ENCODE measurements at places on chromosomes 12 and 14. TPM values are rescaled to one million over a fixed set of nuclear protein-coding genes. Genes with fewer than 3 reads are reported as not detected.

DNA sequence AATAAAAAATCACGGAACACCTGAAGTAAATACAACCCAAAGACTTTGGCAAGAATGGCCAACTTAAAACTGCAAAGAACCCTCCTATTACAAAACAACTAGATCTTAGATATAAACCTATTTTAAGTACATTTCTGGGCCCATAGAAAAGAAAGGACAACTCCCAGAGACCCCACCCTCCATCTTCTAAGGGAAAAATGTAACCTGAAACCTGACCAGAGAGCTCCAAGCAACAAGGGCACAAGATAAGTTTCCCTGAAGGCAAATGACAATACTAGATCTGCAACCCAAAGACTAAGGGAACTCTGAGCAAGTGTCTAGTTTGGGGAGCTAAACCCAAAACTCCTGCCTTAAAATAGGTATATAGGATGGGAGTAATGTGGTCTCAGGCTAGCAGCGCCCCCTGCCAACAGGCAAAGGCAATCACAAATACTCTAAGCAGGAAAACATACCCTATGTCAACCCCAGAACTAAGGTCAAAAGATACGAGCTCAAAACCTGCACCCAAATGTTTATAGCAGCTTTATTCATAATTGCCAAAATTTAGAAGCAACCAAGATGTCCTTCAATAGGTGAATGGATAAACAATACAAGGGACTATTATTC is 218.9 kb downstream of the ITPR2 start:
- no peak overlapping the region for H3K27ac ChIP-seq
- no peaks in the 10 kb centered on the region for H3K27me3 ChIP-seq
- H3K4me1 ChIP-seq = no peaks in the 10 kb centered on the region
- H3K36me3 ChIP-seq = peaks cover 3% of the 10 kb centered on the region

DNA sequence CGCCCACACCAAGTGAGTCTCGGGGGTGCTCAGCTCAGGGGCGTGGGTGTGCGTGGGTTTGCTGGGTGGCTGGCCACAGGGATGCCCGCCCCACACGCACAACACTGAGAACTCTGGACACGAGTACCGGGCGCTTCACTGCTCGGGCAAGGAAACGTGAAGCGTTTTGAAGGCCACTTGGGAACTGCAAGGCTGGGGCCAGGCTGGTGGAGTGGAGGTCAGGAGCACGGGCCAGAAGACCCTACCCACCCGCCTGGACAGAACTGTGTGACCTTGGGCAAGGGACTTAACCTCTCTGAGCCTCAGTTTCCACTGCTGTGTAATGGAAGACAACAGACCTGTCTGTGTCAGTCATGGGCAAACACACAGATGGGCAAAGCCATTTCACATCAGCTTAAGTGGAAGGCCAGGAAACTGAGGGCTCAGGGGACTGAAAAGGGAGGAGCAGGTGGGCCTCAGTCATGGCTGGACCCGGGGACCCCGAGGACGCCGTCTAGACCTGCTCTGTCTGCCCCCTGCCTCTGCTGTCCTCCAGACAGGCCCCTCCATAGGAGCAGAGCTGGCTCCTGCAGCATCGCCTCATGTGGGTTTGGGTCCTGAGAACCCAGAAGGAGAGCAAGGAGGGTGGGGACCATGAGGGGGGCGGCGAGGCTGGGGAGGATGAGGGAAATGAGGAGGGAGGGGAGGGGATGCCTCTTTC is 52.5 kb downstream of the ADGRD1 start:
- DNase-seq = no peak
- no peaks in the 10 kb centered on the region for H3K27me3 ChIP-seq
- peaks cover 6% of the 10 kb centered on the region for H3K4me1 ChIP-seq
- peaks cover 4% of the 10 kb centered on the region for H3K36me3 ChIP-seq

- H3K4me1 ChIP-seq = no peaks in the 10 kb centered on the region
- no peak overlapping the region for H3K27ac ChIP-seq
- no peaks in the 10 kb centered on the region for H3K36me3 ChIP-seq
- H3K4me3 ChIP-seq = no peak overlapping the region
- no peak for DNase-seq
- no peaks in the 10 kb centered on the region for H3K27me3 ChIP-seq
Measured at GRCh38 chr12:44570036-44570583, 306.0 kb downstream of the NELL2 start.

- H3K36me3 ChIP-seq = no peaks in the 10 kb centered on the region
- H3K27me3 ChIP-seq = no peaks in the 10 kb centered on the region
- H3K4me1 ChIP-seq = no peaks in the 10 kb centered on the region
- DNase-seq = no peak
- H3K4me3 ChIP-seq = no peak overlapping the region
Measured at GRCh38 chr12:41453409-41453808, 265.3 kb downstream of the PDZRN4 start.

DNA sequence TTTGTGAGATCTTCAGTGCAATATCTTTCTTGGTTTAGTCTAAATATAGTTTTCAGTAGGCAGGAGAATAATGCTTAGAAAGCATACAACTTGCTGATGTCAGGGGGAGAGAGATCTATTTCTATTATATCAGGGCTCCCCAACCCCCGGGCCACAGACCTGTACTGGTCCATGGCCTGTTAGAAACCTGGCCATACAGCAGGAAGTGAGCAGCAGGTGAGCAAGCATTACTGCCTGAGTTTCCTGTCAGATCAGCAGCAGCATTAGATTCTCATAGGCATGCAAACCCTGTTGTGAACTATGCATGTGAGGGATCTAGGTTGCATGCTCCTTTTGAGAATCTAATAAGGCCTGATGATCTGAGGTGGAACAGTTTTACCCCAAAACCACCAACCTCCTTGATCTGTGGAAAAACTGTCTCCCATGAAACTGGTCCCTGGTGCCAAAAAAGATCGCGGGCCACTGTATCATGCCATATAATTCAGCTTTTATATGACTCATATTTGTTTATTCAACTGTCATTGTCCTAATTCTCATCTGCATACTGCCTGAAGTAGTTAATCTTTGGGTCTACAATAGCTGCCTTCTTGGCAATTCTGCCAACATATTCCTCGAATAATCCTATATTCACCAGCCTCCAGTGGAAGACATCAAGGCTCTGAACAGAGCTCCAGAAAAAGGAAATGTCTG is 163.6 kb upstream of the DYRK2 start:
- H3K27me3 ChIP-seq = no peaks in the 10 kb centered on the region
- no peak overlapping the region for H3K27ac ChIP-seq
- H3K4me1 ChIP-seq = peaks cover 13% of the 10 kb centered on the region
- H3K4me3 ChIP-seq = no peak overlapping the region

DNA sequence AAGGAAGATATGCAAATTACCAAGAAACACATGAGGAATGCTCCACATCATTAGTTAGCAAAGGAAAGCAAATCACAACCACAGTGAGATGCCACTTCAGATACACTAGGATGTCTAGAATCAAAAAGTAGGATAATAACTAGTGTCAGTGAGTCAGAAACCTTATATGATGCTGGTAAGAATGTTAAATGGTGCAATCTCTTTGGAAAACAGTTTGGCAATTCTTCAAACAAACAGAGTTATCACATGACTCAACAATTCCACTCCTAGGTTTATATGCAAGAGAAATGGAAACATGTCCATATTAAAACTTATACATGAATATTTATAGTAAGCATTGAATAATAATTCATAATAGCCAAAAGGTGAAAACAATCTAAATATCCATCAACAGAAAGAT is 220.9 kb downstream of the FOXG1 start:
- no peak for DNase-seq
- no peaks in the 10 kb centered on the region for H3K27me3 ChIP-seq
- no peaks in the 10 kb centered on the region for H3K36me3 ChIP-seq

DNA sequence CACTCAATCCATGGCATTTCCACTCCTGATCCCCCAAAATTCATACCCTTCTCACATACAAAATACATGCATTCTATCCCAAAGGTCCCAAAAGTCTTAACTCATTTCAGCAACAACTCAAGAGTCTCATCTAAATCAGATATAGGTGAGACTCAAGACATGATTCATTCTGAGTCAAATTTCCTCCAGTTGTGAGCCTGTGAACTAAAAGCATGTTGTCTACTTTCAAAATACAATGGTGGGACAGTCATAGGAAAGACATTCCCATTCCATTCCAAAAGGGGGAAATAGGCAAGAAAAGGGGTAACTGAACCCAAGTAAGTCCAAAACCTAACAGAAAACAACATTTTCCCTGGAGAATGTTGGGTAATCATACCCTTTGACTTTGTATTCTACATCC is 103.3 kb downstream of the C12orf75 start:
- no peak overlapping the region for H3K27ac ChIP-seq
- no peaks in the 10 kb centered on the region for H3K27me3 ChIP-seq
- no peak overlapping the region for H3K4me3 ChIP-seq
- no peaks in the 10 kb centered on the region for H3K4me1 ChIP-seq

- H3K36me3 ChIP-seq = no peaks in the 10 kb centered on the region
- peak overlapping the region; percentile 86 for H3K27ac ChIP-seq
- H3K4me3 ChIP-seq = no peak overlapping the region
- no peak for DNase-seq
Measured at GRCh38 chr12:94678379-94678778, 28.0 kb upstream of the TMCC3 start.

DNA sequence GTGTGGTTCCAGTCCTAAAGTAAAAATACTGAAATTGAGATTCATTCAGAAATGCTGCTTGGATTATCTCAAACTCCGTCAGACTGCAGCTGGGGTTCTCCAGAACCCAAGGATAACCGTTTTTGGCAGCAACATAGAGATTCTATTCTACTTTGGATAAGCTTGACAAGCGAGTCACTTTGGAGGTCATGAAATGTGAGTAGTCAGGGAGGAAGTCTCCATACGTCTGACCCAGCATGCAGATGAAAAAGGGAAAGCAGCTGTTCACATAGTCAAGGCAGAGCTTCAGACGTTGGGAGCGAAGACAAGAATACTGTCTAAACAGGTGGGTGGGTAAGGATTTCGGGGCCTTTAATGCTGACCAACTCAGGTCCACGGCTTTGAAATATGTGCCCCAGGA is 14.9 kb upstream of the HSP90B1 start:
- DNase-seq = no peak
- H3K36me3 ChIP-seq = no peaks in the 10 kb centered on the region

GRCh38 chr12:106984588-106985137 is 2.3 kb downstream of the MTERF2 start:
- H3K4me1 ChIP-seq = peaks cover 70% of the 10 kb centered on the region
- no peak overlapping the region for H3K27ac ChIP-seq
- DNase-seq = no peak
- no peaks in the 10 kb centered on the region for H3K27me3 ChIP-seq
- H3K4me3 ChIP-seq = no peak overlapping the region

The PIK3C2G gene
- total RNA-seq = 0.29 TPM

The DBX2 gene
- total RNA-seq = not detected

All from stomach (tissue), 19 donors.